Right atrium auricular region (tissue), 2 donors: ENCODE measurements at places on chromosomes 2 and 18. TPM values are rescaled to one million over a fixed set of nuclear protein-coding genes. Genes with fewer than 3 reads are reported as not detected.

DNA sequence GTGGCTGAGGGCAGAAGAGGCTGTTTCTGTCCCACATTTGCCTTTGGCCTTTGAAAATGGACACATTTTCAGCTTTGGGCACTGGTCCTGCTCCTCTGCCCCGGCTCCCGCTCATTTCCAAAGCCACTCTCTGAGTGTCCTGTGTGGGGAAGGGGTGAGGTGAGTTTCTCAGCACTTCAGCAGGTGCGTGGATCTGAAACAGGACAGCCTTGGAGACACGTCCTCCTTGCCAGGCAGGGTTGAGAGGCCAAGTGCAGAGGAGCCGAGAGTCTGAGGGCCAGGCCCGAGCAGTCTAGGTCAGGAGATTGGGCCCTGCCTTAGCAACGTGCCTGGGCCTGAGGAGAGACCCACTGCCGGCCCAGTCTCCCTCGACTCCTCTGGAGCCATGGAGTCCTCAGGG lies 21.9 kb upstream of the ALPI start:
- H3K4me3 ChIP-seq = no peak overlapping the region
- no peak for DNase-seq
- no peaks in the 10 kb centered on the region for H3K27me3 ChIP-seq
- no peak overlapping the region for H3K27ac ChIP-seq
- no peaks in the 10 kb centered on the region for H3K4me1 ChIP-seq
- no peaks in the 10 kb centered on the region for H3K36me3 ChIP-seq

- no peaks in the 10 kb centered on the region for H3K36me3 ChIP-seq
- H3K27ac ChIP-seq = peak overlapping the region; percentile 92
- H3K27me3 ChIP-seq = no peaks in the 10 kb centered on the region
- H3K4me3 ChIP-seq = no peak overlapping the region
- peaks cover 4% of the 10 kb centered on the region for H3K4me1 ChIP-seq
Measured at GRCh38 chr2:237698358-237698694, 70.9 kb downstream of the LRRFIP1 start.

- no peak overlapping the region for H3K4me3 ChIP-seq
- DNase-seq = no peak
- no peak overlapping the region for H3K27ac ChIP-seq
- H3K27me3 ChIP-seq = no peaks in the 10 kb centered on the region
- no peaks in the 10 kb centered on the region for H3K4me1 ChIP-seq
- H3K36me3 ChIP-seq = peaks cover 15% of the 10 kb centered on the region
Measured at GRCh38 chr2:11622611-11623010, 47.4 kb downstream of the NTSR2 start.

GRCh38 chr2:215787025-215787424 lies 226.3 kb downstream of the MREG start:
- no peak overlapping the region for H3K27ac ChIP-seq
- H3K4me3 ChIP-seq = no peak overlapping the region
- no peaks in the 10 kb centered on the region for H3K36me3 ChIP-seq
- peaks cover 12% of the 10 kb centered on the region for H3K4me1 ChIP-seq
- DNase-seq = no peak

DNA sequence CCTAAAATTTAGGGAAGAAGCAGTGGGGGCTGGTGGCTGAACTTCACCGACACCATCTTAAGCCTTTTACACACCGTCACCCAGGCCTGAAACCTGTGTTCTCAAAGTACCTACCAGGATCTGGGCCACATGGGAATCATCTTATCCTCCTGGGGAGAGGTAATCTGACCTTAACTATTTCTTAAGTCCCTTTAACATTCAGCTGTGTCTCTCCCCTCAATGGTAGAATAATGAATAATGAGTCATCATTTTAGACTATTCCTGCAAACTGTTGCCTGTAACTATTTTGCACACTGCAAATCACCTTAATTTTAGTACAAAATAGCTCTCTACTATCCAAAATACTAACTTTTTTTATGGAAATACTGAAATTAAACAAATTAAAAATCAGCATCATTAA lies 149.4 kb upstream of the KLF7 start:
- H3K4me3 ChIP-seq = no peak overlapping the region
- no peak overlapping the region for H3K27ac ChIP-seq

- no peaks in the 10 kb centered on the region for H3K27me3 ChIP-seq
- DNase-seq = peak; percentile 57
- no peak overlapping the region for H3K4me3 ChIP-seq
Measured at GRCh38 chr2:121293450-121294325, 8.7 kb upstream of the TFCP2L1 start.

DNA sequence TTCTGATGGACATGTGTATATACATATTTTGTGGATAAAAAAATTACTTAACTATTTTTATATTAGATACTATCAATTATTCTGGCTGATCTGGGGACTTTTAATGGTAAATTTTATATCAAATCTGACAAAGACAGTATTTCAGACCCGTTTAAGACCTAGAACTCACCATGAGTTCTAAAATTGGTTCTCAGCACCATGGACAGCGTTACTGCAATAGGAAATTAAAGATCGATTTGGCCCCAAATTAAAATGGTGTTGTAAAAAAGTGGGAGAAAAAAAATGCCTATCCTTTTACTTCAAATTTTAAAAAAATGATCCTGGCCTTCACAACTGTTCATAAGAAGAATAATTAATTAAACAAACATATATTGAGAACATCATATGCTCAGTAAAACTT lies 919 bp upstream of the SCN2A start:
- no peak for DNase-seq
- H3K27me3 ChIP-seq = no peaks in the 10 kb centered on the region
- H3K4me3 ChIP-seq = no peak overlapping the region

- no peaks in the 10 kb centered on the region for H3K4me1 ChIP-seq
- no peaks in the 10 kb centered on the region for H3K27me3 ChIP-seq
- no peaks in the 10 kb centered on the region for H3K36me3 ChIP-seq
- DNase-seq = no peak
Measured at GRCh38 chr2:209762563-209762962, 9.1 kb upstream of the UNC80 start.

- peak overlapping the region; percentile 10 for H3K27ac ChIP-seq
- H3K27me3 ChIP-seq = no peaks in the 10 kb centered on the region
- no peak for DNase-seq
- H3K4me3 ChIP-seq = no peak overlapping the region
- H3K4me1 ChIP-seq = no peaks in the 10 kb centered on the region
Measured at GRCh38 chr2:231934441-231935206, 8.4 kb upstream of the NPPC start.

- H3K4me1 ChIP-seq = no peaks in the 10 kb centered on the region
- H3K27me3 ChIP-seq = no peaks in the 10 kb centered on the region
- DNase-seq = no peak
- H3K27ac ChIP-seq = no peak overlapping the region
- no peaks in the 10 kb centered on the region for H3K36me3 ChIP-seq
Measured at GRCh38 chr2:188272121-188272520, 19.6 kb upstream of the GULP1 start.

- no peak overlapping the region for H3K4me3 ChIP-seq
- no peaks in the 10 kb centered on the region for H3K27me3 ChIP-seq
- no peak overlapping the region for H3K27ac ChIP-seq
- no peaks in the 10 kb centered on the region for H3K4me1 ChIP-seq
- DNase-seq = no peak
- H3K36me3 ChIP-seq = no peaks in the 10 kb centered on the region
Measured at GRCh38 chr2:164993287-164994016, 38.1 kb upstream of the SLC38A11 start.

DNA sequence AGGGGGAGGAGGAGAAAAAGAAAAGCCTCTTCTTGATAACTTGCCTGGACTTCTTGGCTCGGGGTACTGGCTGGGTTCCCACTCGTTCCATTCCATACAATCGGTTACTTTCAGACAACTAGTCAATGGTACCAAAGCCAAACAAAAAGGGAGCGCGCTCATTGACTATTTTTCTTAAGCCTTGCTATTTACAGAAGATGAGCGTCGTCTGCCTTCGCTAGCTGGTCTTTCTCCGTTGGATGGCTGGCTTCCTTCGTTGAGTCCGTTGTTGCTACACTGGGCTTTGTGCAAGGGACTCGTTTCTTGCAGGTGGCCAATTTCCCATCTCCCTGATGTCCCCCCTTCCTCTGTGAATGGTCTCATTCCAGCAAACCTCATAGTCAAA lies 260.4 kb downstream of the ZNF516 start:
- no peak overlapping the region for H3K4me3 ChIP-seq
- no peaks in the 10 kb centered on the region for H3K36me3 ChIP-seq
- H3K4me1 ChIP-seq = no peaks in the 10 kb centered on the region
- no peak for DNase-seq
- no peaks in the 10 kb centered on the region for H3K27me3 ChIP-seq

DNA sequence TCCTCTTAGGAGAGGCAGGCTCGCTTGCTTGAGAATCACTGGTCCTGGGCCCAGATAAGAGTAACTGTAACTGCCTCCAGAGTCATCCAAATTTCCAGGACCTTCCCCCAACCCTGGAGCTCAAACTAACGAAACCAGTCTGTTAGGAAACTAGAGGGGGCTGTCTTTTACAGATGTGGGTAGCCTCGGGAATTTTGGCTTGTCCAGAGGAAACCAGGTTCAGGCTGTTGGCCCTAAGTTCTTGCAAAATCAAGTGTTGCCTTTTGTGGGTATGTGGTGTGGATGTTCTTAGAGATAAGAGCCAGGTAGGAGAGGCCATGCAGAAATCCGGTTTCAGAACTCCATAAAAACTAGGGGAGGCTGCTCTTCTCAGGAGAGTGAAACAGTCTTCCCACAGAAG lies 125.0 kb upstream of the DLX2 start:
- H3K4me3 ChIP-seq = no peak overlapping the region
- H3K4me1 ChIP-seq = no peaks in the 10 kb centered on the region
- H3K36me3 ChIP-seq = no peaks in the 10 kb centered on the region
- DNase-seq = no peak
- H3K27me3 ChIP-seq = no peaks in the 10 kb centered on the region

DNA sequence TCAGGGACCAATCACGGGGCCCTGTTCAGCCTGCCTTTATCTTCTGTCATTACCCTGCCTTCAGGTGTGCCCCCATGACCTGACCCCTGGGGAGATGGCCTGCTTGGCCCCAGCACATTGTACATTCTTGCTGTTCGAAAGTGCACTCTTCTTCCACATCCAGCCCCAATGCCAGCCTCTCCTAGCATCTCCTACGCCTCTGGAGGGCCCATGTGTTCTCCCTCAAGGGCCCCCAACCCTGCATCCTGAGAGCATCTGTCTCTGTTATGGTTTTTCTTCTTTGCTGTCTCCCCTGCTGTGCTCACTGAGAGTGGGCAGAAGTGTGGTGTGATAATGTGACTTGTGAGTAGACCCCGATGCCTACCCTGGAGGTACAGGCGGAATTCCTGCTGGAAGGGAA lies 41.5 kb upstream of the OTOS start:
- H3K4me1 ChIP-seq = no peaks in the 10 kb centered on the region
- no peaks in the 10 kb centered on the region for H3K27me3 ChIP-seq
- H3K4me3 ChIP-seq = no peak overlapping the region
- H3K27ac ChIP-seq = no peak overlapping the region
- no peak for DNase-seq

- H3K4me3 ChIP-seq = no peak overlapping the region
- H3K27ac ChIP-seq = no peak overlapping the region
- no peaks in the 10 kb centered on the region for H3K36me3 ChIP-seq
- DNase-seq = no peak
Measured at GRCh38 chr2:216918088-216918680, 58.3 kb upstream of the TNP1 start.

The VIT gene
- total RNA-seq = 12.3 TPM

The GCG gene
- not detected for total RNA-seq

The UGT1A4 gene
- not detected for total RNA-seq
